ENCODE measurements at places on chromosomes 16 and 17.

- DNase-seq, result no peak
These were observed 149.5 kb upstream of the COX10 start for GRCh38 chr17:13919818-13920217.

DNA sequence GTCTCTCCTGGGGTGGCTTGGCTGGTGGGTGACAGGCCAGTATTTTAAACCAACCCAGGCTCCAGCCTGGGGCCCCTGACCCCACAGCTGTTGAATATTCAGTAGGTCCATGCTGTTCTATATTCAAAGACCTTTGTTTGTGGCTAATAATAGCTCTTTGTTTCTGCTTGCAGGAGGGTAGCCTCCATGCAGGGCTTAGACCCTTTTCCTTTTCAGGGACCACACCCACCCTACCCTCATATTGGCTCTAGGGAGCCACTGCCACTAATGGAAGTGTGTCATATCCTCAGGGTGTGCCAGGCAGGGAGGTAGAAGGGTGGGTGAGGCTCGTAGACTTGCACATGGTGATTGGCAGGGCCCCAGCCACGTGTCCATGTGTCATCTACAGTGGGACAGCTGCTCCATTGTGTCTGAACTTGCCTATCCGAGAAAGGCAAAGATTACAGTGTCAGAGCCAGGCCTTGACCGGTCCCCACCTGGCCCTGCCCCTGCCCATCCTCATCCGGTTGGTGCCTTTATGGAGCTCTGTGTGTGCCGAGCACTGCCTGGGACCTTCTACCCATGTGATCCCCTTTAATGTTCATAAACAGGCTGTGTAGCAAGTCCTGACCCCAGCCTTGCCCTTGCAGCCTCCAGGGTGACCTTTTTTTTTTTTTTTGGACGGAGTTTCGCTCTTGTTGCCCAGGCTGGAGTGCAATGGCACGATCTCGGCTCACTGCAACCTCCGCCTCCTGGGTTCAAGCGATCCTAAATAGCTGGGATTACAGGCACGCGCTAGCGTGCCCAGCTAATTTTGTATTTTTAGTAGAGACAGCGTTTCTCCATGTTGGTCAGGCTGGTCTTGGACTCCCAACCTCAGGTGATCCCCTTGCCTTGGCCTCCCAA is 22.1 kb downstream of the TMC7 start:
- peak; percentile 7 for DNase-seq

GRCh38 chr17:48894886-48895285 is 2.3 kb downstream of the ATP5MC1 start:
- no peak for DNase-seq

DNA sequence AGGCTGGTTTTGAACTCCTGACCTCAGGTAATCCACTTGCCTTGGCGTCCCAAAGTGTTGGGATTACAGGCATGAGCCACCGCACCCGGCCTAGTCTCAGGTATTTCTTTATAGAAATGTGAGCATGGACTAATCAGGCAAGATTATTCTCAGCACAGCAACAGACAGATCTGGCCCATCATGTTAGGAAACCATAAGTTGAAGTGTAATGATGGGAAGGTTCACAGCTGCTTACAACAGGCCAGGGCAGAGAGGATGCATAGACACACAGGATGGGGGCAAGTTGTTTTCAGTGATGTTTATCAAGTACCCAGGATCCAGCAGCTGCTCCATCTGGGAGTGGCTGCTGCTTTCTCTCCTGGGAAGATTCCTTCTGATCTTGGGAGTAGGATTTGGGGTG is 16.6 kb upstream of the NOS2 start:
- no peak for DNase-seq

DNA sequence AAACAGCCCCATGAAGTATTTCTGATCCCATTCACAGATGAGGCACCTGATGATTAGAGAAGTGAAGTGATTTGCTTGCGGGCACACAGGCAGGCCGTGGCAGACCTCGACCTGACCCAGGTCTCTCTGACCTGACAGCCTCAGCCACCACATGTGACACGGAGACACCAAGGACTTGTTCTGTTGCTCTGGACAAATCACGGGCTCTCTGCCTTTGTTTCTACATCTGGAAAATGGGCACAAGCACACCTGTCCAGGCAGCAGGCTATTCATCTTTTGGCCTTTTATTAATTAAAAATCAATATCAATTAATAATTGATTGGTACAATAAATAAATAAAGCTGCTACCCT is 3.4 kb downstream of the MAP3K14 start:
- no peak for DNase-seq
